ENCODE measurements at places on chromosomes 3 and 15.

- no peak for DNase-seq
These were observed 41.1 kb downstream of the PTH1R start for GRCh38 chr3:46918634-46919033.

GRCh38 chr3:84141571-84141970 lies 817.2 kb upstream of the CADM2 start:
- no peak for DNase-seq

DNA sequence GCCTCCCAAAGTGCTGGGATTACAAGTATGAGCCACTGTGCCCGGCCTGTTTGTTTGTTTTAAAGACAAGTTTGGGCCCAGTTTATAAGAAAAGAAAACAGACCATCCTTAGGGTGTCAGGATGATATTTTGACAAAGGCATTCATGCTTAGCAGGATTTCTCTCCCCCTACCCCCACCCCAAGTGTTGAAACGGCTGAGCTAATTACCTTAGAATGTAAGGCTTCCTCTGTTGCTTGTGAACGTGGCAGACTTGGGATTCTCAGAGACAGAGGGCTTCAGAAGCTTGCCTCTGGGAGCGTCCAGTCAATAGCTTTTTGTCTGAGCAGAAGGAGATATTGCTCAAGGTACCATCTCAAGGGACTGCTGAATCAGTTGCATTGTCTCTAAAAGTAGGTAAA lies 24.0 kb downstream of the FLNB start:
- no peak for DNase-seq

- DNase-seq = no peak
These were observed 37.6 kb downstream of the MTMR10 start for GRCh38 chr15:30953731-30954378.

- no peak for DNase-seq
These were observed 17.9 kb upstream of the TM4SF1 start for GRCh38 chr3:149395107-149396089.

DNA sequence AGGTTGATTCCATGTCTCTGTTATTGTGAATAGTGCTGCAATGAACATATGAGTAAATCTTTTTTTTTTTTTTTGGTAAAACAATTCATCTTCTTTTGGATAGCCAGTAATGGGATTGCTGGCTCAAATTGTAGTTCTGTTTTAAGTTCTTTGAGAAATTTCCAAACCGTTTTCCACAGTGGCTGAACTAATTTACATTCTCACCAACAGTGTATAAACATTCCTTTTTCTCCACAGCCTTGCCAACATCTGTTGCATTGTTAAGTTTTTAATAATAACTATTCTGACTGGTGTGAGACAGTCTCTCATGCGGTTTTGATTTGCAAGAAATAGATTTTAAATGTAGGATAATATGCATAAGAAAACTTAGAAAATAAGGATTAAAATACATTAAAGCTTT lies 279.0 kb upstream of the EPHA3 start:
- no peak for DNase-seq

Measured in CD8-positive, alpha-beta T cell (primary cell).